Epithelial cell of prostate (primary cell): ENCODE measurements at places on chromosomes 11 and 22.

- DNase-seq = no peak
Measured at GRCh38 chr11:43579171-43579918, 101.2 kb upstream of the HSD17B12 start.

DNA sequence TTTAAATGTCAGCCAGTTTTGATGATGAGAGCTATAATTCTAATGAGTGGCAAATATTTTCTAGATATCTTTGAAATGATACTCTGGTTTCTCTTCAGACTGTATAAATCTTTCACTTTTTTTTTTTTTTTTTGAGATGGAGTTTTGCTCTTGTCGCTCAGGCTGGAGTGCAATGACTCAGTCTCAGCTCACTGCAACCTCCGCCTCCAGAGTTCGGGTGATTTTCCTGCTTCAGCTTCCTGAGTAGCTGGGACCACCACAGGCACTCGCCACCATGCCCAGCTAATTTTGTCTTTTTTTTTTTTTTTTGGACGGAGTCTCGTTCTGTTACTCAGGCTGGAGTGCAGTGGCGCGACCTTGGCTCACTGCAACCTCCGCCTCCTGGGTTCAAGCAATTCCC lies 113.6 kb downstream of the TEAD1 start:
- DNase-seq = no peak

DNA sequence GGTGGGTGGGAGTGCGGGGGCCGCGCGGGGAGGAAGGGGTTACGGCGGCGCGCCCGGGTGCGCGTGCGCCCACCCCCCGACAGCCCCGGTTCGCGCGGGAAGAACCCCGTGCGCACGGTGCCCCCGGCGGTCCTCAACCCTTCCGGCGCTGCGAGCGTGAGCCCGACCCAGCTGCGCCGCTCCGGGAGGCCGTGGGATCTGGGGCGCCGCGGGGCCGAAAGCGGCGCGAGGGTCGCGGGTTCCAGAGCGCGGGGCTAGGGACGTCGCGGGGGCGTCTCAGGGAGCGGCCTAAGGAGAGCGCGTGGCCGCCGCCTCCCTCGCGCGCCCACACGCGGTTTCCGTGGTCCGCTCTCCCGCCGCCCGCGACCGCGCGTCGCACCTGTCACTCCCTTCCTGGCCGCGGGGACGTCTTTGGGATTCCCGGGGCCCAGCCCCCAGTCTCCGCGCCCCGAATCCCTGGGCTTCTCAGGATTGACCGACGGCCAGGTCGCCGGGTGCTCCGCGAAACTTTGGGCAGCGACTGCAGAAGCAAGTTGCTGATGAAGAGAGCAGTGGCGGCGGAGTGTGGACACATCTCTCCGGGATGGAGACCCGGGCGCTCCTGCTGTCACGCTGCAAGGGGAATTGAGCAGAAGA lies 582 bp downstream of the SREBF2 start:
- DNase-seq = no peak

DNA sequence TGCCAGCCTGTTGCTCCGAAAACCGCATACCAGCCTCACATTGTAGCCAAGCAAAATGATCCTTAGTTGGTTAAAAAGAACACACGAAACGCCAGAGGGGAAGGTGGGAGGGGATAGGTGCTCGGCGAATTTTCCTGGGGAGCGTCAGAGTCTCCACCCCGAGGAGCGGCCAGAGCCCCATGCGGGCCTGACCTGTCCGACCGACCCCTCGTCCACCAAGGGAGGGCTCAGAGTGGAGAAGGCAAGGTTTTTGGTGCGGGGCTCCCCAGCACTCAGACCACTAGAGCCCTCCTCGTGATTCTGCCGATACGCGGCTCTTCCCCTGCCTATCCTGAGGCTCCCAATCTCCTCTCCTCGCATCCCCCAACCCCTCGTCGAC lies 39.6 kb downstream of the DIXDC1 start:
- no peak for DNase-seq

DNA sequence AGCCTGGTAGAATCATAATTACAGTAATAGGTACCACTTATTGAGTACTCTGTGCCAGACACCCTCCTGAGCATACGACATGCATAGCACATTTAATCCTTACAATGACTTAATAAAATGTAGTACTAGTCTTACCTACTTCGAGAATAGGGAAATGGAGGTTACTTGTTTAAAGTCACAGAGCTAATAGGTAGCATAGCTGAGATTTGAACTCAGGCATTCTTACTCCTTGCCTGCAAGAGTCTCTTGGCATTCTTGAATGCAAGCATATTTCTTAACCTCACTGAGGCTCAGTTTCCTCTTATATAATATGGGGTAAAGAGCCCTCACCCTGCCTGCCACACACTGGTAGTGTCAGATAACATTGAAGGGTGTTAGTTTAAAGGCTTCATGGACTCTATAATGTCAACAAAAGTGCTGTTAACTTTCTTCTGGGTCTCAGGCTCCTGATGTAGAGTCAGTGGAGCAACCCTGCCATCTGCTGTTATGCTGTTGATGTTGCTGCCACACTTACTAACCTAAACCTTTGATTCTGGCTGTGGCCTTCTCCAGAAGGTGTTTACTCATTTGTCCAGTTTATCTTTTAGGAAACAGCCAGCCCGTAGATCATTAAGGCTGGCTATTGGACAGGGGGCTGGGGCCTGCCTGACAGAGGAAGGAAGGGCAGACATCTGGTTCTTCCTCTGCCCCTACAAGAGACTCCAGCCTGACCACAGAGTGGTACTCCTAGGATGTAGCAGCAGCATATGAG lies 18.9 kb downstream of the LIMK2 start:
- no peak for DNase-seq

GRCh38 chr11:75813622-75814039 lies 1.4 kb upstream of the UVRAG start:
- DNase-seq = peak; percentile 45
